SK-N-SH (cell line): ENCODE measurements at places on chromosomes 6 and 20. TPM values are rescaled to one million over a fixed set of nuclear protein-coding genes. Genes with fewer than 3 reads are reported as not detected.
A peak's percentile ranks its signal among the peaks of the same experiment; 100 is the strongest.

The KHDC1L gene
- 0.16 and 0.18 TPM in 2 replicates for polyA plus RNA-seq

DNA sequence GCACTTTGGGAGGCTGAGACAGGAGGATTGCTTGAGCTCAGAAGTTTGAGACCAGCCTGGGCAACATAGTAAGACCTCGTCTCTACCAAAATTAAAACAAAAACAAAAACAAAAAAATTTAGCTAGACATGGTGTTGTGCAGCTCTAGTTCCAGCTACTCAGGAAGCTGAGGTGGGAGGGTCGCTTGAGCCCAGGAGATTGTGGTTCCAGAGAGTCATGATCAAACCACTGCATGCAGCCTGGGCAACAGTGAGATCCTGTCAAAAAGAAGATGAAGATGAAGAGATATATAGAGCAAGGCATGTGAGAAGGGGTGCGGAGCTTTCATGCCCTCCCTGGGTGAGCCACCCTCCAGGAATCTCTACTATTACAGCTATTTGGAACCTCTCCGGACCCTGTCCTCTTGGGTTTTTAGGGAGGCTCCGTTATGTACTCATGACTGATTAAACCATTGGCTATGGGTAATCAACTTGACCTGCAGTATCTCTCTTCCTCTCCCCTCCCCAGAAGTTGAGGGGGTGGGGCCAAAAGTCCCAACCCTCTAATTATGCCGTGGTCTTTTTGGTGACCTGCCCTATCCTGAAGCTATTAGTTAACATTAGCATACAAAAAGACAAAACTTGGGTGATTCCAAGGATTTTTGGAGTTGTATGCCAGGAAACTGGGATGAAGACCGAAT lies 9.0 kb downstream of the POLH start:
- no peak for DNase-seq
- no peaks in the 10 kb centered on the region for H3K4me1 ChIP-seq
- H3K27ac ChIP-seq: no peak overlapping the region
- H3K36me3 ChIP-seq: peaks cover 44% of the 10 kb centered on the region
- H3K4me3 ChIP-seq: no peak overlapping the region

DNA sequence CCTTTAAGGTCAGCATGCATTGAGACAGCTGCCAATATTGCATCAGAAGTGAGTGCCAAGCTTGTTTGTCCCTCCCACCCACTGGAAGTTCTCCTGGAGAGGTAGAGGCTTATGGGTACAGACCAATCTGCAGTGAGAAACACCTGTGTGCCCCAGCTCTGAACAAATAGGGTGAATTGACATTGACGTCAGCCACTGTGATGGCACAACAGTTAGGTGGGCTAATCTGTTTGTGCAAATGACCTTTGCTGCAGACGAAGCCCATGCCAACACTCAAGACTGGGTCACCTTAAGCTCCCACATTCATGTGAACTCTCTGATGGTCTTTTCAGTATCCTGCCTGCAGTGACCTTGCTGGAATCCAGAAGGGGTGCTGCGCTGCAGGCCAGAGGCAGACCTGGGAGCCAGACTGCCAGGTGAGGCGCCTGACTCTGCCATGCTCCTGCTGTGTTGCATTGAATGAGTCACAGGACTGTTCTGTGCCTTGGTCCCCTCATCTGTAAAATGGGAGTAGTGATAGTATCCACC lies 99.9 kb downstream of the ALDH8A1 start:
- no peak overlapping the region for H3K27ac ChIP-seq
- H3K27me3 ChIP-seq: no peaks in the 10 kb centered on the region
- no peak overlapping the region for H3K4me3 ChIP-seq
- peaks cover 10% of the 10 kb centered on the region for H3K4me1 ChIP-seq
- no peak for DNase-seq

The DNAH8 gene
- under 0.01 TPM in 1 of 2 replicates, not detected in the other for polyA plus RNA-seq

- no peaks in the 10 kb centered on the region; the same call in 1 of the 2 replicates for H3K36me3 ChIP-seq
- no peaks in the 10 kb centered on the region for H3K27me3 ChIP-seq
- no peak for DNase-seq
Measured at GRCh38 chr20:3402453-3402852, 5.0 kb downstream of the DNAAF9 start.

DNA sequence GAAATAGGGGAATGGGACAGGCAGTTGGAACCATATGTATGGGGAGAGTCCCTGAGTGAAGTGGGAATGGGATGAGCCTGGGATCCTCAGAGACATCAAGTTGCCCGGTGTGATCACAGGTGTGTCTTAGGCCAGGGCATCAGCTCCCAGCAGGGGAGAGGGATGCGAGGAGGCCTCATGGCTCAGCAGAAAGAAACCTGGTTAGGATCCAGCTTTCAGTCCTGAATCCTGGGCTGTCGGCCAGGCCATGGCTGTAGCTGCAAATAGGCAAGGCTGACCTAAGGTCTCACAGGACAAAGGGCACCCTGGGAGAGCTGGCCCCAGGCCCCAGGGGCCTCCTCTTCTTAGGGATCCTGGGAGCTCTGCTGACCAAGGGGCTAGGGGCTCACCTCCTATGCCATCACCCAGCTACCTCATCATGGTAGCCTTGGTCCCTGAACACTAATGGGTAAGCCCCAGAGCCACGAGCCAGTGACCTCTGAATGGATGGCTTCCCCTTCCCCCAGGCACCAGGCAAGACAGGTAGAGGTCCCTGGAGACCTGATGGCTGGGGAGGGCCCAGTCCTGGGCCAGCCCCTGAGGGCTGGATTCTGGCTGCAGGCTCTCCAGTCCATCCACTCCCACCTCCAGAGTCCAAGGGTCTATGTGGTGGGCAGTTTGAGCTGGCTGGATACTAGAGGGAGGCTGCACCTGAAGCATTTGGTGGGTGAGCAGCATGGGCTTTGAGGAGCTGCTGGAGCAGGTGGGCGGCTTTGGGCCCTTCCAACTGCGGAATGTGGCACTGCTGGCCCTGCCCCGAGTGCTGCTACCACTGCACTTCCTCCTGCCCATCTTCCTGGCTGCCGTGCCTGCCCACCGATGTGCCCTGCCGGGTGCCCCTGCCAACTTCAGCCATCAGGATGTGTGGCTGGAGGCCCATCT lies at the start of gene SLC22A7:
SLC22A7 (plus strand) TSS at position 617 of the 921 bp plus-strand sequence; CDS start at position 716, 99 bp downstream.
- no peaks in the 10 kb centered on the region for H3K36me3 ChIP-seq
- H3K27me3 ChIP-seq: peaks cover 6% of the 10 kb centered on the region; the same call in 1 of the 2 replicates
- peaks cover 10% of the 10 kb centered on the region; the same call in 1 of the 2 replicates for H3K4me1 ChIP-seq
- DNase-seq: no peak

DNA sequence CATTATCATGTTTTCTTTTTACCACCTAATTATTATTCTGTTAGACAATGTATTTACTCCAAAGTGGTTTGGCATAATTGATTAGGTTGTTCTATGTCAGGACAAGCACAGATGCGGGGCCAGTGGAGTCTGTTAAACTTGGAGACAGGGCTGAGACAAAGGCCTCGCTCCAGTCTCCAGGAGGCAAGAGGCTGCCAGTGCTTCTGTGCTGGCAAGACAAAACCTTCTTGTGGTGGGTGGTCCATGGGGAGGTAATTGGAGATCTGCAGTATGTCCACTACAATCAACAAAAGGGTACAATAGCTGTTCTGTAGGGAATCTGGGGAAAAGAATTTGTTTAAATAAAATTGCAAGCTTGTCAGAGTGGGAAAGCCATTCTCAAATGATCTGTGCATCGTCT lies 677.2 kb upstream of the SLC35B3 start:
- no peak overlapping the region for H3K4me3 ChIP-seq
- H3K27ac ChIP-seq: no peak overlapping the region
- H3K36me3 ChIP-seq: no peaks in the 10 kb centered on the region
- no peak for DNase-seq

The VGLL2 gene
- polyA plus RNA-seq: 0.02 TPM in 1 of 2 replicates, not detected in the other

- no peaks in the 10 kb centered on the region for H3K36me3 ChIP-seq
- no peaks in the 10 kb centered on the region for H3K27me3 ChIP-seq
- DNase-seq: no peak
- H3K27ac ChIP-seq: peak overlapping the region; percentile 18; the same call in 1 of the 2 replicates
Measured at GRCh38 chr20:38210741-38211140, 45.7 kb upstream of the TGM2 start.

- H3K4me1 ChIP-seq: no peaks in the 10 kb centered on the region
- peaks cover 59% of the 10 kb centered on the region; the same call in 1 of the 2 replicates for H3K27me3 ChIP-seq
- DNase-seq: no peak
- no peak overlapping the region for H3K4me3 ChIP-seq
- H3K36me3 ChIP-seq: no peaks in the 10 kb centered on the region
Measured at GRCh38 chr6:186340-186965, 105.8 kb upstream of the DUSP22 start.

The CCR6 gene
- not detected in 2 replicates for polyA plus RNA-seq

- DNase-seq: peak; percentile 24
- H3K4me1 ChIP-seq: peaks cover 8% of the 10 kb centered on the region; the same call in 1 of the 2 replicates
Measured at GRCh38 chr20:45407783-45408645, at the start of gene DBNDD2. TSS of gene DBNDD2 (plus strand) at chr20:45408289. CDS start at chr20:45408468, 179 bp downstream.

GRCh38 chr6:77458421-77458820 lies 4.9 kb downstream of the HTR1B start:
- H3K4me3 ChIP-seq: no peak overlapping the region
- H3K4me1 ChIP-seq: peaks cover 14% of the 10 kb centered on the region
- peak overlapping the region; percentile 99; the same call in 1 of the 2 replicates for H3K27ac ChIP-seq
- no peaks in the 10 kb centered on the region for H3K27me3 ChIP-seq

- DNase-seq: no peak
- no peak overlapping the region for H3K27ac ChIP-seq
- H3K27me3 ChIP-seq: no peaks in the 10 kb centered on the region
- H3K36me3 ChIP-seq: no peaks in the 10 kb centered on the region
- H3K4me3 ChIP-seq: no peak overlapping the region
Measured at GRCh38 chr6:50565004-50565403, 148.3 kb upstream of the TFAP2D start.

The PNPLA1 gene
- not detected in 2 replicates for polyA plus RNA-seq

DNA sequence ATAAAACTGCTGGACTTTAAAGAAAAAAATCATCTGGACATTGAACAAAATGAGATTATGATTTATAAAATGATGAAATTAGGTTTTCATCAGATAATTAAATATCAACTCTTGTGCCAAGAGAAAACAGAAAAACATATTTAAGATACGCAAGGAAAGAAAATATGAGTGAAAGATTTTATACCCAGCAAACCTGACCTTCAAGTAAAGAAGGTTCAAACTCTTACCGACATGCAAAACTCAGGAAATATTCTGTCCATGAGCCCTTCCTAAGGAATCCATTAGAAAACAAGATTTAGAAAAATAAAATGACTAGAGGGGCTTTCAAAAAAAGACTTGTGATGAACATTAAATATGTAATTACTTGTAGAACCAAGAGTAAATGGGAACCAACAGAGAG lies 257.2 kb upstream of the ARID1B start:
- no peaks in the 10 kb centered on the region for H3K36me3 ChIP-seq
- no peak for DNase-seq
- no peak overlapping the region for H3K4me3 ChIP-seq
- H3K27me3 ChIP-seq: no peaks in the 10 kb centered on the region
- no peaks in the 10 kb centered on the region for H3K4me1 ChIP-seq
- H3K27ac ChIP-seq: no peak overlapping the region

The WFDC5 gene
- polyA plus RNA-seq: 0.08 and 0.11 TPM in 2 replicates

DNA sequence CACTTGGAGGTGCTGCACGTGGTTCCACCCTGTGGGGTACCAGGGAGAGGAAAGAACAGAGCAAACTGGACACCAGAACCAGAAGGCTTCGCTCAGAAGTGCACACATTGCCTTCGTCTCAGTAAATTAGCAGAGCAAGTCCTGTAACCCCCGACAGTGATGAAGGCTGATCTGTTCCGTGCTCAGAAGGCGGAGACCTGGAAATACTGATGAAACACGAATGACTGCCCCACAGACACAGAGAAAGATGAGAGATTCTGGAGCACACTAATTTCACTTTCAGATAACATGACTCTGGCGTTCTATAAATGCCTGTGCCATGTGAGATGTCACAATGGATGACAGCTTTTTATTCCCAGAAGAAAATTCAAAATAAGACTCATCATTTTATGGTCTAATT lies 44.2 kb upstream of the CCR6 start:
- no peaks in the 10 kb centered on the region for H3K27me3 ChIP-seq
- DNase-seq: no peak
- H3K4me3 ChIP-seq: no peak overlapping the region

DNA sequence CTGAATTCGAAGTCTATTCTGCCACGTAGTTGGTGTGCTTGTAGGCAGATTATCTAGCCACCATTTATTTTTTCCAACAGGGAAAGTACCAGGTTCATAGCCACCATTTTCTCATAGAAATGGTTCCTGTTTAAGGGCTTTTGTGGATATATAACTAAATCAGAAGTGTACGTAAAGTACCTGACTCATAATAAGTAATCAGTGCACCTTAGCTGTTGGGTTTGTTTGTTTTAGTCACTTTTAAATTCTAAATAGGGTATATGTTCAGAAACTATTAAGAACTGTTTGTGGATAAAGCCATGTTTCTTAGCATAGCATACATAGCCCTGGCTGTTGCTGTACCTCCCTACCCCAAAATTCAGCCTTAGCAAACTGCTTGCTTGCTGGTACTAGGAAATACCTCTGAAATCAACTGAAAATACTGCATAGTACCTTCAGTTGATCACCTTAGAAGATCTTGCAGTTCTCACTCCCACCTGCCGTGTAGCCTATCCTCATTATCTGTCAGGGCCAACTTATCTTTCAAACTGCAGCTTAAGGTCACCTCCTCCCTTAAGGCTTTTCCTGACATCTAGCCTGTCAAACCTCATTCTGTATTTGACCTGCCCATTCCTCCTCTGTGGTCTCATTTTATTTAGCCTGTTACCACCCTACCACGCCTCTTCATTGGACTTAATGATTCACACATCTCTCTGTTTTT lies 44.6 kb upstream of the COL10A1 start:
- H3K27ac ChIP-seq: no peak overlapping the region
- no peak overlapping the region for H3K4me3 ChIP-seq
- H3K36me3 ChIP-seq: peaks cover 2% of the 10 kb centered on the region; the same call in 1 of the 2 replicates
- no peak for DNase-seq
- H3K27me3 ChIP-seq: no peaks in the 10 kb centered on the region

DNA sequence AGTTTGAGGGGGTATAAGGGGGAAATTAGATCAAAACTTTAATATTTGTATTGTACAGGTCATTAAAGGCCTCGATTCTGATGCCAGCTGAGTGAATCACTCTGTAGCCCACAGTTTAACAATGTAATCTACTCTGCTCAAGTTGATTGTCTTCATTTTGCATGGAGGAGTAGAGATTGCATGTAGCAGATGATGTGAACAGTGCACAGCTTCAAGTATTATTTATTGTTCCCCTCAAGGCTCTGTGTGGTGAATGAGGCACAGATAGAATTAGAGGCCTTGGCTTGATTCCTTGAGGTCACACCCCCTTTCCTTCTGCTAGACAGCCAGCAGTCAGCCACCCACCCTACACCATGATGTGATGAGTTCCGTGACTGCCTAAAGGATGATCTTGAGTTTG lies 38.1 kb downstream of the TXLNB start:
- no peak overlapping the region for H3K4me3 ChIP-seq
- no peaks in the 10 kb centered on the region for H3K36me3 ChIP-seq
- H3K27ac ChIP-seq: no peak overlapping the region
- DNase-seq: no peak
- no peaks in the 10 kb centered on the region for H3K4me1 ChIP-seq
- H3K27me3 ChIP-seq: peaks cover 7% of the 10 kb centered on the region; the same call in 1 of the 2 replicates

The TFAP2D gene
- polyA plus RNA-seq: not detected in 2 replicates

DNA sequence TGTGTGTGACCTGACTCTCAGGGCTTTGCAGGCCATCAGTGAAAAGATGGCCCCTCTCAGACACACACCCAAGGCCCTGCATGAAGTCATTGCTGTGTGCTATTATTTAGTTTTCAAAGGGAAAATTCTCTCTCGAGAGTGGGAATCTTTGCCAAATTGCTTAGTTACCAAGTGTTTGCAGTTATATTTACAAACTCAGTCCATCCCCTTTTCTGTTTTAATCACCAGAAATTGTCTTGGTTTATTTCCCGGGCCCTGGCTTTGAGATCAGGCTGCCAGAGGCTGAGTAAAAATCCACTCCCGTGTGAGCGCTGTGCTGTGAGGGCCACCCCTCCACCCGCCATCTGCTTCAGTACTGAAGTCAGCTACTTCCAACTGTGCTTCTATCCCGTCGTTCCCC lies 163.1 kb downstream of the SOD2 start:
- DNase-seq: no peak
- H3K27me3 ChIP-seq: peaks cover 17% of the 10 kb centered on the region; the same call in 1 of the 2 replicates
- H3K4me3 ChIP-seq: no peak overlapping the region
- H3K4me1 ChIP-seq: 0 out of 2 replicates have a peak, but pooled peaks cover 8% of the 10 kb centered on the region
- no peaks in the 10 kb centered on the region for H3K36me3 ChIP-seq

The OPRL1 gene
- polyA plus RNA-seq: 1.7 and 1.8 TPM in 2 replicates
